ENCODE measurements at places on chromosomes 12 and 14.
A peak's percentile ranks its signal among the peaks of the same experiment; 100 is the strongest.

DNA sequence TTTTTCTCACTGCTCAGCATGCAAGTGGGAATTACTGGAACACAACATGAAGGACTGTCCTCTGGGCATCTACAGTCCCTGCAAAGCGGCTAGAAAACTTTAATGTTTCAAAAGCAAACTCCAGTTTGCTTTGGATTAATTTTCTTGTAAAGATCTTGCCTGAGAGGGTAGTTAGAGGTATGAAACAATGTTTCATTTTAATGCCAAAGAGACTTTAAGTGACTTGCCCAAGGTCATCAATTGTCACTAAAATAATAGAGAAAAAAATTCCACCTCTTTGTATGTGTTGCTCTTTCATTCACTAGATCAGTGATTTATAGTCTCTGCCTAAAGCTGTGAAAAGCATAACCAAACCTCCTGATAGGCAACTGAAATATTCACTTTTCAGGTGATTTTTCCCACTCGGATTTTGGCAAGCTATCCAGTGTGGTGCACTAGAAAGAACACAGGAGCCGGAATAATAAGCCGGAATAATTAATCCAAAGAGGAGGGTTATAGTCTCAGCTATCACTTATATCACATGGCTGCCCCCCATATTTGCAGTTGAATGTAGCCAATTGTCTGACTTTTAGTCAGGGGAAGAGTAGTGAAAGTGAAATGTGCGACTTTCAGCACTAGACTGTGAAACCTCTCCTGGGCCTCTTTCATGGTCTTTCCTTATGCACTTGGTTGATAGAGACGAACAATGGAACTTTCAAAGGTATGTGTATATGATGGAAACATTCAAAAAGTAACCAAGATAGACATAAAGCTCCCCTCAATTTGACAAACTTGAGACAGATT lies 107.7 kb downstream of the SLC6A15 start:
- no peak for DNase-seq

DNA sequence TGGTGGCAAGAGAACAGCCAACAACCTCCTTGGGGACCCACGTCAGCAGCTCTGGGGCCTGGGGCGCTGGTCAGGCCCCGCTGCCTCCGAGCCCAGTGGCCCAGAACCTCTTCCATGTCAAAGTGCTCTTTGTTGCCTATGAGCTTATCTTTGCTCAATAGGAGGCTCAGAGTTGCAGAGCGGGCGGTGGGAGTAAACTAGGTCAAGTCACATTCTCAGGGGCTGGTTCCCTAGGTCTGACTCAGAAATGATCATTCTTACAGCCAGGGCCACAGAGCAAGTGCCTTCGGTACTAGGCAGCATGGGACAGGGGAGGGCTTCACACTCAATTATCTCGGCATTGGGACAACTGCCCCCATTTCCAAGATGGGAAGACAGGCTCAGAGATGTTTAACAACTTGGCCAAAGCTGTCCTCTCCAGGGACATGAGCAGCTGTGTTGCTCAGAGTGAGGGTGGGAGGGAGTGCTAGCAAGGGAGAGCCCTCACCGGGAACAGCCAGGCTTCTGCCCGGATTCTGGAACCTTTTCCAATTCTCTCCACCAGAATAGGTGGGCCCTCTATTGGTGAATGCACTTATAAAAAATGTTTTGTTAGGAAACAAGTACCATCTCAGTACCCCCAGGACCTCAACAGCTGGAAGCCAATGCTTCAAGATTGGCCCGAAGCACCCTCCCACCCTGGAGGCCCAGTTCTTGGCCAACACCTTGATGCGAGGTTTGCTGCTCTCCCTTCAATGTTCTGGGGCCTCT lies 11.9 kb downstream of the SLC25A29 start:
- no peak for DNase-seq

GRCh38 chr12:62045211-62045610 lies 215.0 kb upstream of the USP15 start:
- no peak for DNase-seq

DNA sequence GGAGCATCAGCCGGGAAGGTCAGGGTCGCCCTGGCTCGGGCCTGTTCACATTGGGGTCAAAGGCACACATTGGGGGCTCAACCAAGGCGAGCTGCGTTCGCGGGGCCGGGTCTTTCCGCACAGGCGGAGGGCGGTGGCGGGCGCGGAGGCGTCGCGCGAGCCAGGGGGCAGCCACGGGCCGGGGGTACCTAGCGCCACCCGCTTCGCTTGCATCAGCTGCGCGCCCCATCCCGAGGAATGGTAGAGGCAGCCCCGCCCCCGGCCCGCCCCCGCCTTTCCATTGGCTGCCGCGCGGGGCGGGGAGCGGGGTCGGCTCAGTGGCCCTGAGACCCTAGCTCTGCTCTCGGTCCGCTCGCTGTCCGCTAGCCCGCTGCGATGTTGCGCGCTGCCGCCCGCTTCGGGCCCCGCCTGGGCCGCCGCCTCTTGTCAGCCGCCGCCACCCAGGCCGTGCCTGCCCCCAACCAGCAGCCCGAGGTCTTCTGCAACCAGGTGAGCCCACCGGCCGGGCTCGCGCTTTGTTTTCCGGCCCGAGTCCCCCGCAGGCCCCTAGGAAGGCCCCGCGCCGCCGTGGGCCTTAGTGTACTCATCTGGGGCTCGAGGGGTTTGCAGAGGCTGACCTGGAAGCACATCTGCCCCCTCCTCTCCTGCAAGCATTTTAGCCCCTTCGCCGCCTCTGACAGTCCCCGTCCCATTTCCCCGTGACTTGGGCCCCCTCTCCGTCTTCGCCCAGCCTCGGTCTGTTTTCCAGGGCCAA lies at the start of gene ALDH2:
Gene ALDH2, plus strand, starts transcription at position 326 of the 754 bp plus-strand sequence. Its CDS starts 50 bp downstream, at position 376.
- DNase-seq: peak; percentile 36

GRCh38 chr12:102793921-102794320 lies 123.1 kb downstream of the PAH start:
- no peak for DNase-seq
